GM04504 (cell line): ENCODE measurements at places on chromosomes 12 and 14.

DNA sequence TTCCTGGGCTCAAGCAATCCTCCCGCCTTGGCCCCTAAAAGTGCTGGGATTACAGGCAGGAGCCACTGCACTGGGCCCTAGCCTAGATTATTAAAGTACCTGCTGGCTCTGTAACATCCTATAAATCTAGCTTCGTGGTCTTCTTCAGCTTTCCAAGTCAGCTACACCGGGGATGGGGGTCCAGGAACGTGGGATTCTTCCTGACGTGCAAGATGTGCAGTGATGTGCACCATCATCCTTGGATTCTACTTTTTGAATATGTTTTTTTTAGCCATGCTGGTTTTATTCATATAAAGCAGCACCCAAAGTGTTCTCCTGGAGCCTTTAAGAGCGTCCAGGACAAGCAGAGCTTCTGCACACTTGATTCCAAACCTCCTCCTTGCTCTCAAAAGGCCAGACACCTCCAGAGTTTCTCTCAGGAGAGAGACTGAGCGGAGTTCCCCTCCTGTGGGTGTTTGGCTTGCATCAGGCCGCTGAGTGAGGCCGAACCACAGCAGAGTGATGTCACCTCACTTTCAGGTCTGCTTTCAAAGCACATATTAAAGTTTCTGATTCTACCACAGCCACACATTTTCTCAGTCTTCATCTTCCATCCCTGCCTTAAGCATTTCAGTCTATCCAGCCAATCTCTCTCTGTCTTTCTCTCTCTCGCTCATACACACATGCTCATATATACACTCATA is 33.4 kb downstream of the VCPKMT start:
- DNase-seq = no peak

GRCh38 chr12:107558141-107558815 is 127.3 kb upstream of the PWP1 start:
- DNase-seq = no peak

DNA sequence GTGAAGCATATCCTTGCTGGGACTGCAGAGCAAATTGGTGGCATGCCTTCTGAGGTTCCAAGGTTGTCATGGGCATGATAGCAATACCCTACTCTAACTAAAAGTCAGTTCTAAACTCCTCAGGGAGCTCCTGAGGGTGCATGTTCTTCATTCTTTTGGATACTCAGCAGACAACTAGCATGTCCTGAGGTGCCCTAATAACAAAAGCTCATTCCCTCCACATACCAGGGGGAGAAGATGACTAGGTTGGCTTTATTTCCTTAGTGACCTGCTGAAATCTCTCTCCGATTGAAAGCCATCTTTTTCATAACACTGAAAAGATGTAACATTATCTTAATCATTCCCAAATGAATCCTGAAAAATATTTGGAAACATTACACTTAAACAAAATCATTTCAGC is 188.7 kb upstream of the IGF1 start:
- no peak for DNase-seq

DNA sequence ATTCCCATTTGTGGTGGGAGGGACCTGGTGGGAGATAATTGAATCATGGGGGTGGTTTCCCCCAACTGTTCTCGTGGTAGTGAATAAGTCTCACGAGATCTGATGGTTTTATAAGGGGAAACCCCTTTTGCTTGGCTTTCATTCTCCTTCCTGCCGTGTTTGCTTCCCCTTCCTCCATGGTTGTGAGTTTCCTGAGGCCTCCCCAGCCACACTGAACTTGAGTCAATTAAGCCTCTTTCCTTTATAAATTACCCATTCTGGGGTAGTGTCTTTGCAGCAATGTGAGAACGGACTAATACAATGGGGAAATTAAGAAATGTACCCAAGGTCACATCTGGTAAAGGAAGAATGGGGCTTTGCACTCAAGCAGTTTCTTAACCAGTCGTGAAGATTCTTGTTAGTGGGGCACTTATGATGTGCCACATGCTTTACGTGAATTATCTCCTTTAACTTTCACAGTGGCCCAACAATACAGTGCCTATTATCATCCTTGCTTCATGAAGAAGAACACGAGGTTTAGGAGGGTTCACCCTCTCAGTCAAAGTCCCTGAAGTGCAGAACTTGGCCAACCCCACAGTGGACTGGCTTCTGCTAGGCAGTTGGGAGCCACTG is 234.3 kb downstream of the EFCAB11 start:
- no peak for DNase-seq

GRCh38 chr14:70847406-70848090 is 38.2 kb upstream of the MAP3K9 start:
- DNase-seq = no peak

- DNase-seq = no peak
Observed at GRCh38 chr12:94638521-94638920, 11.8 kb downstream of the TMCC3 start.

DNA sequence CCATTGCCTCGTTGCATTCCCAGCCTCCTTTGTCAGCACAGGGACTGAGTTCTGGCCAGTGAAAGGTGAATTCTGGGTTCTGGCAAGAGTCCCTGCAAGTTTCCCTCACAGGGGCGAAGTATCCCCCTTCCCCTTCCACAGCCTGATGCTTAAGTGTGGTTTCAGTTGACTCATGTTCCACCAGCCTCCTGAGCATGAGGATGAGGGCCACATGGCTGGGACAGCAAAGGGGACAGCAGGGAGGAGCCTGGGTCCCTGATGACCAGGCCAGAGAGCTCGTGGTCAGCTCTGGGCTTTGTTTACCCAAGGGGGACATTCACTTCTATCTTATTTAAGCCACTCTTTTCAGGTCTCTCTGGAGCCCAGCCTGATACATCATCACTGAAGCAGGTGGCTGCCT is 36.5 kb downstream of the CACNA2D4 start:
- no peak for DNase-seq

DNA sequence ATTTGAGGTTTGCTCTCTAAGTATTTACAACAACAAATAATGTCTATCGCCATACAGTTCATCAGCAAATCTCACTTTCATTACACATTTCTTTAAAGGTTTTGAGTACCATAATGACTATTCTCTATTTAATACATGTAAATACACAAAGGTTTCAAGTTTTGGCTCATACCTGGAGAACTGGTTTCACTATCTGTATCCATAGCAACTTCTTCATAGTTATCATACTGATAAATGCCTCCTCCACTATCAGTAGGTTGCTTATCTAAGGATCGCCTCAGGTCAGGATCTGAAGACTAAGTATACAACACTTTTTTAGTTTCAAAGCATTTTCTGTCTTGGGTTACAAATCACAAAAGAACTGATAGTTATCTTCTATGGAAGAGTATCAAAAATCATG is 21.4 kb downstream of the ZFC3H1 start:
- no peak for DNase-seq

- no peak for DNase-seq
Observed at GRCh38 chr12:82874945-82875344, 188.2 kb downstream of the TMTC2 start.

- DNase-seq = no peak
Observed at GRCh38 chr12:92028441-92028709, 117.3 kb downstream of the BTG1 start.

- no peak for DNase-seq
Observed at GRCh38 chr12:34361721-34362316, 339.5 kb downstream of the ALG10 start.

DNA sequence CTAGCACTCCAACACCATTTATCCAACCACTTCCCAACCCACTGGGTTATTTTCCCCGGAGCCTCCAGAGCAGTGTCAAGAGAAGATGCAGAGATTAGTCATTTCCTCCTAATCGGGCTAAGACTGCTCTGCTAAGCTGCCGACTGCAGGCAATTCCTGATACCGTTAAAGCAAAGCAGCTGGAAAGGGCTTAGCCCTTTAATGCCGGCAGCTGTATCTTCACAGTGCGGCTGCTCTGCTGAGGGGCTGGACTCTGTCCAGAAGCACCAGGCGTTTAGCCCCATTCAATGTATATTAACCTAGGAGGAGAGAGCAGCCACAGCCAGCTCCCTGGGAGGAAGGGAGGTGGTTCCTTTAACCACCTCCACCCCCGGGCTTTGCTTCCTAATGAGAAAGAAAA is 11.1 kb downstream of the AQP6 start:
- DNase-seq = peak; percentile 56

DNA sequence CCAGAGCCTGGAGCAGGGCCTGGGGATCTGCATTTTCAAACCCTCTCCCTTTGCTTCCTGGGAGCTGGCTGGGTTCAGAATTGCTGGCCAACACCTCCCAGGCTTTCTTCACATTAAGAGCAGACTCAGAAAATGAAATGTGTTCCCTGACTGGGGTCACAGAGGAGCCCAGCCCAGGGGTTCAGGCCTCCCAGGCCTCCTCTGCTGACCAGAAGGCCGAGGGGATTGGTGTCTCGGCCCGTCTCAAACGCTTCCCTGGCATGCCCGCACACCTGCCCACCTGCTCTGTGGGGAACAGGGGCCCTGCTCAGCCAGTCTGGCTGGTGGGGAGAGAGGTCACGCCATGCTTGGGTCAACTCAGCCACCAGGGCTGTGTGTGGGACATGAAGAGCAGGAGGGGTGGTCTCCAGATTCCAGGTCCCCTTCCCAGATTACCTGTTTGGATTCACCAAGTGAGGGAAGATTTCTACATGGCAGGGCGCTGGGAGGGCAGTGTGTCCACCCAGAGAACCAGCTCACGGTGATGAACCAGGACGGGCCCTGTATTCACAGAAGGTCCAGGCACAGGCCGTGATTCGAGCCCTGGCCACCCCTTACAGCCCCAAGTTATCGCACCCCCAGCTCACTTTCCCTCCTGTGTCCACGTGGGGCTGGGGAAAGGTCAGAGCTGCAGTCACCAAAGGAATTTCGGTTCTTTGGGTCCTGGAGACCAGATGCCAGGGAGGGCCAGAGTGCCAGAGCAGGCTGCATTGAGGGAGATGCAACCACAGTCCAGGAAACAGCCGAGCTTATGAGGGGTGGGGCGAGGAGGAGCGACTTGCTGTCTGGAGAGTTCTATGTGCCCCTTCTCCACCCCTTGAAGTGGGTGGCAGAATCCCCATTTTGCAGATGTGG is 55.2 kb upstream of the RIN3 start:
- DNase-seq = no peak

GRCh38 chr12:45977620-45978019 is 12.8 kb downstream of the SCAF11 start:
- no peak for DNase-seq

GRCh38 chr12:60805364-60805763 is 1209.5 kb downstream of the SLC16A7 start:
- DNase-seq = no peak

- no peak for DNase-seq
Observed at GRCh38 chr12:124727264-124727800, 136.3 kb downstream of the SCARB1 start.

DNA sequence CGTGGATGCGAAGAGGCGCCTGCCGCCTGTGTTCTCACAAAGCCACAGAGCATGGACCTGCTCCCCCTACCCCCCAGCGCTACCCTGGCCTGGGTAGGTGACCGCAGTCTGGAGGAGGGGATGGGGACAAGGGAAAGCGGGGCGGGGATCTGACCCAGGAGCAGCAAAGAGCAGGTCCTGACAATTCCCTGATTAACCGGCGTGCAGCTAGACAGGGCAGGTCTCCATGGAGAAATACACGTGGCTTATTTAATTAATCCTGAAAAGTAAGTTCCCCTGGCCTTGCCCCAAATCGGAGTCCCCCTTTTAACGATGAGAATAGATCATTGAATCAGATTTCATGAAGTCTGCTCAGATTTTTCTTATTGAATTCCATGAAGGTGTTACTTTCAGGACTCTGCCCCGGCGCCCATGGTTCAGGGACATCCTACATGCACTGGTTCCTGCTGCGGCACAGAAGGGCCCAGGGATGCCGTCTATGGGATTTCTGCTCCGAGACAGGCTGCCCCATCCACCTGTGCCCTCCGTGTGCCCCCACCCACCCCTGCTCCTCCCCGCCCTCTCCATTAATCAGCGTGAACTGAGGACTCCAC is 251.0 kb upstream of the SFSWAP start:
- no peak for DNase-seq

DNA sequence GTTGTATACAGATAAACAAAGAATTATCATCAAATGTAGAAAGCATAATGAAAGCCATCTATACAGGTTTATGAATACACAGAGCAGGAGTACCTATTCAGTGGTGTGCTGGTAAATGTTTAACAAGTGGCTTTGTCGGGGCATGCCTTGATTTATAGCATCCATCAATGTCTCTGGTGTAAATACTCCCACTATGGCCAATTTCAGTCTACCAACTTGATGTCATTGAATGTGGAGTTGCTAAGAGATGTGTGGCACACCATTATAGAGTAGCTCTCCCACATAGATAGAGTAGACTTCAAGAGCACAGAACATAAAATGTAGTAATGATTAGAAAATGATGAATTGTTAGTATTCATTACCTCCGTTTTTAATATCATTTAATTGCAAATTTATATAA is 9.3 kb downstream of the GRIP1 start:
- no peak for DNase-seq

DNA sequence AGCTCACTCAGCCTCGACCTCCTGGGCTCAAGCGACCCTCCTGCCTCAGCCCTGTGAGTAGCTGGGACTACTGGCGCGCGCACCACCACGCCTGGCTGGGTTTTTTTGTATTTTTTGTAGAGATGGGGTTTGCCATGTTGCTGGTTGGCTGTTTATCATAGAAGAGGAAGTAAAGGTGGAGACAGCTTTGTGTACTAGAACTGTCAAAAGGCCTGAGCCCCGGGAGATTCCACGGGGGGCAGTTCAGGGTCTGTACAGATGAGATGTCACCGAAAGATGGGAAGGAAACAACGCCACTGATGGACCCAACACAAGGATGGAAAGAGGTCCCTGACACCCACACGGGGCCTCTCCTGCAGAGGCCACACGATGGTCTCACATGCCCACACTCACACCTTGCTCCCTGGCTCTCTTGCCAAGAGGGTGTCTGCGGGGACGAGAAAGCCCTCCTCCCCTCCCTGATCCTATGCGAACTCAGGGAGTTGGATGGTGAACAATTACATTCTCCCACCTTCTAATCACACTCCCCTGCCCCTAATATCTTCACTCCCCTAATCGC is 66.6 kb downstream of the KDM2B start:
- no peak for DNase-seq

GRCh38 chr14:72717220-72717619 is 176.7 kb downstream of the DPF3 start:
- DNase-seq = no peak

DNA sequence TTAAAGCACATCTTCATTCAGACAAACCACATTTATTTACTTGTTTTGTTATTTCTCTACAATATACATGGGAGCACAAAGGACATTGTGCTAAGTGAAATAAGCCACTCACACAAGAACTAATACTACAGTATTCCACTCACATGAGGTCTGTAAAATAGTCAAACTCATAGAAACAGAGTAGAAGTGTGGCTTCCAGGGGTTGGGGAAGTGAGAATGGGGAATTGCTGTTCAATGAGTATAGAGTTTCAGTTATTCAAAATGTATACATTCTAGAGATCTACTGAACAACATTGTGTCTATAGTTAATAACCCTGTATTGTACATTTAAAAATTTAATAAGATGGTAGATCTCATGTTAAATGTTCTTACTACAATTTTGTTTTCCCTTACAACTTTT is 88.8 kb downstream of the ATXN7L3B start:
- no peak for DNase-seq
